ENCODE measurements at places on chromosomes 13 and 19.

GRCh38 chr13:70612881-70613280 is 504.6 kb upstream of the KLHL1 start:
- no peak for DNase-seq

DNA sequence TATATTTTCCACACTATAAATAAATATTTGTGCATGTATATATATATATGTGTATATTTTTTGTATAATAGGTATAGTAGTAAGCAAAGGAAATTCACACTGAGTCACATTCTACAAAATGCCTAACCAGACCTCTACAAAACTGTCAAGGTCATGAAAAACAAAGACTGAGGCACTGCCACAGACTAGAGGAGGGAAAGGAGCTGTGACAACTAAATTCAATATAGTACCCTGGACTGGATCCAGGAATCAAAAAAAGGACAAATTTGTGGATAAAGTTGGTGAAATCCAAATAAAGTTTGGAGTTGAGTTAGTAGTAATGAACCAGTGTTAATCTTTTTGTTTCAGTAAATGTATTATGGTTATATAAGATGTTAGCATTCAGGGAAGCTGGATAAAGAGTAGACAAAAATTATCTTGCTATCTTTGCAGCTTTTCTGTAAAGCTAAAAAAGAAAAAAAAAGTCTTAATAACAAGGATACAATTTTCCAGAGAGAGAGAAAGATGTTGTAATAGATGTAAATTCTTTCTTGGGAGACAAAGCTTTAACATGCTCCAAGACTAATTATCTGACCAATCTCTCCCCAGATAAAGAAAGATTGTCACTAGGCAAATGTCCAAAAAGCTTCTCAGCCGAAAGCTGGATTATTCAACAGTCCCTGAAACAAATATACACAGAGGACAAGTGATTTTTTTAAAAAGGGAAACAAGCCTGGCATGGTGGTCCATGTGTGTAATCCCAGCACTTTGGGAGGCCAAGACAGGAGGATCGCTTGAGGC is 19.1 kb downstream of the SYDE1 start:
- no peak for DNase-seq

DNA sequence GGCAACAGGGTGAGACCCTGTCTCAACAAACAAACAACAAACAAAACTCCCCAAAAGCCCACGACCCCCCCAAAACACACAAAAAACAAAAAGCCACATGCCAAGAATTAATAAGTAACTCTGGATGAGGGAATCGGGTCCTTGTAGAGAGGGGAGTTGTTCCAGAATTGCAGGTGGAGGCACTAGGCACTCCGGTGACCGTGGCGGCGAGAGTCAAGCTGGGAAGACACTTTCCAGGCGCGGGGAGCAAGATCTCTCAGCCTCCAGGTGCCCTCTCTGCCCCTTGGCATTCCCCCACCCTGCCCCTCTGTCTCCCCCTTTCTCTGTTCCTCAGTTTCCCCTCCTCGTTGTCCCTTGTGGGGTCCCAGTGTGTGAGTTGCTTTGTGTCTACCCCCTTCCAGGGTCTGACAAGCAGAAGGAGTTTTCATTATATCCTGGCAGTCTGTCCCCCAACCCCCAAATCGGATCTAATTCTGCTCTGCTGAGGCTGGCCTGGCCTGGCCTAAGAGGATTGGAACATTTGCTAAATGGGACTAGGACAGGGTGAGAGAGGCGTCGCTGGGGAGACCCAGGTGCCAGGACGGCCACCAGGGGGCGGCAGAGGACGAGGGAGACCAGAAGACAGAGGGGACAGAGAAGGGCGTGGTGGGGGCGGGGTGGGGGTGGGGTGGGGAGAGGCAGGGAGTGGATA is 8.3 kb upstream of the CRX start:
- DNase-seq = peak; percentile 94

DNA sequence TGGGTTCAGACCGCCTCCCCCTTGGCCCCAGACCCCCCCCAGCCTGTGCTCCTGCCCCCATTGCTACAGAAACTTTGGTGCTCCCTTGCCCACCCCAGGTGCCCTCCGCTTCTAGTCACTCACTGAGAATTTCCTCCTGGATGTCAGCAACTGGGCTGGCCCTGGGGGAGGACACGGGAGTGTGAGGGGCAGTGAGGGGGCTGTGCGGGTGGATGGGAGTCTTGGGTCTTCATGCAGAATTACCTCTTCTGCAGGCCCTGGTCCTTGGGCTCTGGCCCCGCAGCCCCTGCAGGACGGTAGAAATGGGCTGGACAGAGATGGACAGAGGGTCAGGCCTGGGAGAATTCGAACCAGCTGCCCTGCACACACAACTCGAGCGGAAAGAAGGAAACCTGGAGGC is 4.8 kb downstream of the LILRB5 start:
- DNase-seq = no peak

DNA sequence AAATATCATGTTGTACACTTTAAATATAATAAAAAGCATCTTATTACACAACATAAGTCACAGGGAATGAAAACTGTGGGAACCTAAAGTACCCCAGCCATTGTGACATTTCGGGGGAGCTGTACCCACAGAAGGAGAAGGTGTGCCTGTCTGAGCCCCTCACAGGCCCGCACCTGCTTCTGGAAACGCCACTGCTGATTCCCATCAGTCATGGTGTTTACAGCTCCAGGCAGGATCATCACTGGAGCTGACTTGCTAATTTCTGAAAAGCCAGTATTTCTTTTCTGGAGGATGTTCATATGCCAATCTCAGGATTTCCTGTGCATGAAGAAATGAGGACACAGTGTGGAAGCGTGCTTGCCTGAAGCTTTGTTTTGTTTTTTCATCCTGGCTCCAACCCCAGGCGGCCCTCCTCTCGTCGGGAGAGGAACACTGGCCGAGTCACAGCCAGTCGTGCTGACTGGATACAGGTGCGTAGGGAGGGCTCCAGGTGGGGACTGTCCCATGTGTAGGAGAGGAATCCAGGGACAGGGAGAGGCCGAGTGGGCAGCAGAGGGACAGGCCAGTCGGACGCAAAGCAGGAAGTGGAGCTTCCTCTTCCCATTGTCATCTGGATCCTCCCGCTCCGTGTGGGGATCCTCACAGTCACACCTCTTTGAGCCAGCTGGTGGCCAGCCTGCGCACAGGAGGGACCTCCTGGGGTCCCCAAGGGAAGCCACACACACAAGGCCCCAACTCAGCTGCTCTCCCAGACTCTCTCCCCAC is 4.2 kb upstream of the ATP12A start:
- no peak for DNase-seq

DNA sequence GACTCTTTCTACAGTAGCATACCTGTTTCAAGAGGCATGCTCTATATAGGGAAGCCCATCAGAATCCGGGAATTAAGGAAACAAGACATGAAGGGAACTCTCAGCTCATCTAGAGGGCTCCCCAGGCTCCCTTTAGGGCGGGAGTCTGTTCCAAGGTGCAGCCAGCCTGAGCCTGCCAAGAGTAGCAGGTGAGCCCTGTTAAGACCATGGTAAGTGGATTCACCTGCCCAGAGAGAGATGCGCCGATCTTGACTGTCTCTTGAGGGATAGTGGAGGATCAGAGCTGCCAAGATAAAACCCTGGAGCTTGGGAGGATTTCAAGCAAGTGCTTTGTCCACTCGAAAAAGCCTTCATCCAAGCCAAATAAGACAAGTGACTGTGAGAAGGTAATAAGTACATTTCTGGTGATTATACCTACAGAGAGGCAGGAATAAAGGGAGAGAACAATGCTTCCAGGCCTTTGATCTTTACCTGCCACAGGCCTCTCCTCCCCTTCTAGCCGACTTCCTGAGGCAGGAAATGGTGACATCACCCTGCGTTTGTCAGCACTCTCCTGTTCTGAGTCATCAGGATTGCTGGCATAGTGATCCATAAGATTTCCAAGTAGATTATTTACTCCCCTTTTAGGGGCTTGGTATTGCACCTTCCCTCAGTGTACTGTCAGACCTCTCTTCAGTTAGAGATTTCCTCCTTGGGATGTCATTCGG is 31.5 kb downstream of the KLF5 start:
- DNase-seq = no peak

- DNase-seq = no peak
These were observed 2.7 kb downstream of the CARM1 start for GRCh38 chr19:10874024-10874423.

DNA sequence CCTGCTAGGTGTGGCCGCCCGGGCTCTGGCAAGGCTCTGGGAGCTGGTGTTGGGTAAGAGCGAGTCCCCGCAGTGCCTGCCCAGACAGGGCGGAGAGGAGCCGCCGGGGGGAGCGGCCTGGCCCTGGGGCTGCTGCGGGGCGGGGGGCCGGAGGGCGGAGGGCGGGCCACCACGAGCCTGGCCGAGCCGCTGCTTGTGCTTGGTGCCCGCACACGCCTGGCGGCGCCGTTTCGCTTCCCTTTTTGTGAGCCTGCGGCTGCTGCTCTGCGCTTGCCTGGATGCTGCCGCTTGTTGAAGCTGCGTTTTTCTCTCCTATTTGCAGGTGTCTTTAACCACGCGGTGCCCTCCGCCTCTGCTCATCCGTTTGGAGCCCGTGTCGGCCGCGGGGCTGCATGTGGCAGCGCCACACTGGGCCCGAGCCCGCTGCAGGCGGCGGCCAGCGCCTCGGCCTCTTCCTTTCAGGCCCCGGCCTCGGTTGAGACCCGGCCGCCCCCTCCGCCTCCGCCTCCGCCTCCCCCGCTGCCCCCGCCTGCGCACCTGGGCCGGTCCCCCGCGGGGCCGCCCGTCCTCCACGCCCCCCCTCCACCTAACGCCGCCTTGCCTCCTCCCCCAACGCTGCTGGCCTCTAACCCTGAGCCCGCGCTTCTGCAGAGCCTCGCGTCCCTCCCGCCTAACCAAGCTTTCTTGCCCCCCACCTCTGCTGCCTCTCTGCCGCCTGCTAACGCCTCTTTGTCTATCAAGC is 8.5 kb downstream of the PLEKHJ1 start:
- DNase-seq = no peak

DNA sequence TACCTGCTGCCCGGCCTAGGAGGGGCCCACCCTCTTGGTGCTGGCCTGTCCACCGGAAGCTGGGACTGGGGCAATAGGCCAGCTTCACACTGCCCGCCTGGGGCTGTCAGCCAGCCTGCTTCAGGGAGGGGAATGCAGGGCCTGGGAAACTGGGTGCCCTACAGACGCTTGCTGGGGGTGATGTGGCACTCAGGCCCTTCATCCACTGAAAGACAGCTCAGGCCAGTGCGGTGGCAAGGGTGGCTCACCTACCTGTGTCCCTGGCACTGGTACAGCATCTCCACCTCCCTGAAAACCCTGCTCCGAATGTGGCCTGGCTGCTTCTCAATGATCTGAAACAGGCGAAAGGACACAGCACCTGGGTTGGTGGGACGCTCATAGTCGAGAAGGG is 7.8 kb downstream of the MKNK2 start:
- no peak for DNase-seq

- peak; percentile 77 for DNase-seq
These were observed 33.2 kb downstream of the RASA3 start for GRCh38 chr13:114099191-114099590.

- no peak for DNase-seq
These were observed 555 bp downstream of the SCAF1 start for GRCh38 chr19:49642492-49643035.

DNA sequence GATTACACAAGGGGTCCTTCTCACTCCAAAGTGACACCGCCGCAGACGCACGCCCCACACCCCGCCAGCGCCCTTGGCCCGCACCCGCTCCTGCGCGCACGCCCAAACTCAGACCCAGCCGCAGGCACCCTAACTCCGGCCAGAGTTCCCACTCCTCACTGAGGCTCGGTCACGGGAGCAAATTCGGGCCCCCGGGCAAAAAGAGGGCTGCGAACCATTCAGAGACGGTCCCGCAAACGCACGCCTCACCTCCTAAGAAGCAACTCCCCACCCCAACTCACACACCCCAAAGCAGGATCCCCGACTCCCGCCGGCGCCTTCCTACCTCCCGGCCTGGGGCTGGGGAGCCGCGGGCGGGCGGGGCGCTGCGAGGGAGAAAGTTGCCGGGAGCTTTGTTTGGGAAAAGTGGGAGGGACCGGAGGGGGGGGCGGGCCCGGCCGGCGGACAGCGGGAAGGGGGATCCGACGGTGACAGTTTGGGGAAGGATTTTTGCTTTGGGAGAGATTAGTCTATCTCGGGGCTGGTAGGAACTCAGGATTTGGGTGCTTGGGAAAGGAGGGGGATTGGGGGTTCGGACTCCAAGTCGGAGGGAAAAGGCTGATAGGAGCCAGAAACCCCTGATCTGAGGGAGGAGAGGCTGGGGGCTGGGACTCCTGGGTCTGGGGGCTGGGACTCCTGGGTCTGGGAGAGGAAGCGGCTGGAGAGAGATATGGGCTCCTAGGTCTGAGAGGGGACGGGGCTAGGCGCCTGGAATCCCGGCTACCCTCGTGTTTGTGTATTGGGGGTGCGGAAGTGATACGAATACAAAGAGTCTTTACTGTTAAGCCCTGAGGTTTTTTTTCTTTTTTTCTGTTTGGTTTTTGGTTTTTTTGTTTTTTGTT is at the start of gene TEAD2:
Gene TEAD2 (minus strand): TSS at position 369 of the 881 bp plus-strand sequence. CDS start 2,341 bp downstream, outside the sequence.
- DNase-seq = peak; percentile 81

DNA sequence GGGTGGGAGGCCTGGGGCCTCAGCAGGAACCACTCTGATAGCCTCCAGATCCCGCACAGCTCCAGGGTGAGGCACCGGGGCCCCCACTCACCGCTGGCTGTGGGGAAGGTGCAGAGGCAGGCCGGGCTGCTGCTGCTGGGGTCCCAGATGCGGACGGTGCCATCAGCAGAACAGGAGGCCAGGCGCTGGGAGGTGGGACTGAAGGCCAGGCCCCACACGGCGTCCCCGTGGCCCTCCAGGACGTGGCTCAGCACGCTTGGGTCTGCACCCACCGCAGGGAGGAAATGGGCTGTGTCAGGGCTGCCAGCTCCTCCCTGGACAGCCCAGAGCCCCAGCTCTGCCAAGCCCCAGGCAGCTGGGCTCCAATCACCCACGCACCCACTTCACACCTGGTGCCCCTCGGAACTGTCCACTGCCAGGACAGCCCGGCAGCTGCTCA is 6.1 kb upstream of the PRKD2 start:
- DNase-seq = no peak

DNA sequence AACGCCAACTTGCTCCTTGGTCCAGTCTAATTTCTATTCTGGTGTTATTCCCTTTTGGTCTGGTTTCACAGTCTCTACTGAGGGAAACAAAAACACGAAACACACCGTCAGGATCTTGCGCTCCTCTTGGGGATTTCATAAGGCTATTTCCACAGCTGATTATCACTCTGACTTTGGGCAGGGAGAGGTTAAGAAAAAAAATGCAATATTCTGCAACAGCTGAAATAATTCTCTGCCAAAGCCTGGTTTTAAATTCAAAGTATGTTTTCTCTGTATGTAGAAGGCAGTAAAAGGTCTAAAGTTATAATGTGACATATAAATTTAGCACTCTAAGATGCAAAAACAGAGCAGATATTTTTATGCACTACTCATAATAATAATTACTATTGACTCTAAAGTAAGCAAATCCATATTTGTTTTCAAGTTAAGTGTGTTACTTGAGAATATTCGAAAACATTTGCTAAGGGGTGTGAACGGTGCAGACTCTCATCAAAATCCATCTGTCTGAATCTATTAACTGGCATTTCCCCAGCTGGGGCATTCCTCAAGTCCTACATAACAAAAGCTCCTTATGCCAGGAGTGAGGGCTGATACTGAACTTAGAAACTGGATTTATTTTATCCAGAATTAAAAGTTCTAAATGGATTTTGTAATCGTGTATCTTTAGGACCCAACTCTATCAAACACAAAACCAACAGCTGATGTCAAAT is 38.4 kb upstream of the STARD13 start:
- no peak for DNase-seq

Data from glutamatergic neuron (in vitro differentiated cells).